ENCODE measurements at places on chromosomes 7 and 10.

DNA sequence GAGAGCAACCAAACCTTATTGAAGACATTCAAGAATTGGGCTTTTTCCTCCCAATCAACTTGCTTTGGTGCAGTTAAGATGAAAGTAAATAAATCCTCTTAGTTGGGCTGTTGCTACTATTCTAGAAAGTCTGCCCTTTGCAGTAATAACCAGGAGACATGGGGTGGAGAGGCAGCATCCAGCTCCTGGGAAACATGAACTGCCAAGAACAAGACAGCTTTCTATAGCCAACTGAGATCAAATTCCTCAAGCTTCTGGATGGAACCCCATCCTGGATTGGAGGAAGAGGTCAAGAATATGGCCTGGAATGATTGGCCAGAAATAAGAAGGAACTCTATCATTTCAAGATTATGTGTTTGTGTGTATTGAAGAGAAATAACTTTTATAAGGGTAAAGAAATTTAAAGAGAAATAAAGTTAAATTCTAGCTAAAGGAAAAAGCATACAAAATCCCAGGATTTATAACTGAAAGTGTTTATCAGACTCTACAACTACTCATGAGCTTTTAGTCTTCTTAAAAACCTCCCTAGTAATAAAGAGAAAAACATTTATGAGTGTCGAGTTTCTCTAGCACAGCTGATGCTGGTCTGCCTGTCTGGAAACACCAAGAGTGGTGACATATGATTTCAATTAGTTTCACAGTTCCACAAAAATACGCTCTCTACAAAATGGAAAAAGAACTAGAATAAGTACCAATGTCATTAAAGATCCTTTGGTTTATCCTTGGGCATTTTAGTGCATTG lies 70.1 kb upstream of the COL1A2 start:
- DNase-seq = no peak

DNA sequence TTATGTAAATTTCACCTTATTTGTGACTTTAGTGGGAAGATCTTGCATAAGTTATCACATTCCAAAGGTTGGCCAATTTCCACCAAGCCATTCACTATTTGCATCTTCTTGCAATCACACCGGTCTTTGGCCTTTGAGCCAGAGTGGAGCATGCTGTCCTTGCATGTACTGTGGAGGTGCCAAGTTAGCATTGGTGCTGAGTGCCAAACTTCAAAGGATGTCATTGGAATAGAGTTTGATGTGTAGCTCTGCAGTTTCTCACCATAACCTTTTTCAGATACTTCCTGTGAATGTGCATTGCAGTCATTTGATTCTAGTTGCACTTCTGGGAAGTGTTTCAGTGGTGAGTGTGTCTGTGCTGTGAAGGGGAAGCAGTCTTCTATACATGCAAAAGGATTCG lies 620.6 kb downstream of the SUGCT start:
- DNase-seq = no peak

- DNase-seq = peak; percentile 34
Observed at GRCh38 chr7:42831718-42832522, 80.0 kb downstream of the C7orf25 start.

- DNase-seq = no peak
Observed at GRCh38 chr7:124246262-124246863, 213.5 kb upstream of the TMEM229A start.

DNA sequence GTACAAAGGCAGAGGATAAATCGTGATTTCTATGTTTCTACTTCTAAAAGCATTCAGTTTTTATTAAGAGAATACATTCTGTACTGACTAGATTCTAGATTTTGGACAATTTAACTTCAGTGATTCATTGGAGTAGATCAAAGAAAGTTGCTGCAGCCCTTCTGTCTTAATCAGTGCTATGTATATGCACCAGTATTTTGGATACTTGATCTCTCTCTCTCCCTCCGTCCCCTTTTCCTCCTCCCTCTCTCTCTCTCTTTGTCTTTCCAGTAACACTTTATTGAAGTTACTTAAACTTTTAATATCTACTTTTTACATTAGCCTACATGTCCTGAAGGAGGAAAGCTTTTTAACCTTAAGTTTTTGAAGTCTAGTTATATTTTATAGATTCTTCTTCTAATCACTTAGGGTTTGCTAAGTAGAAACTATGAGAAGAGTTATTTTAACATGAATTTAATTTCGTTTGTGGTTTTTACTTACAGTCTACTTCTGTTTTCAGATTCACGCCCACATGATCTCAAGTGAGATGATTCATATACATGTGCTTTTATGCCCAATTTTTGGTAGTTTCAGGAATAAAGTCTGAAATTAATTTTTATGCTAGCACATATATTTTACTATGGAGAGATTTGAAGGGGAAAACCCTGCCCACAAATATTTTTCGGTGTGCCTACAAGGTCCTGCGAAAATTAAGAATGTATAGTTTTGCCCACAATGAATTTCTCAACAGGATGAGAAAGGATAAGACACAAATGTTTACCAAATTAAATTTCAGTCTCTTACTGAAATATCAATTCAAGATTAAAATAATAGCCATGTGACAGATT lies 9.1 kb downstream of the MDFIC start:
- no peak for DNase-seq

GRCh38 chr10:96720422-96721206 lies at the start of gene PIK3AP1:
Gene PIK3AP1, minus strand, starts transcription at chr10:96720514. Its CDS starts 120 bp downstream, at chr10:96720394.
- DNase-seq = no peak

DNA sequence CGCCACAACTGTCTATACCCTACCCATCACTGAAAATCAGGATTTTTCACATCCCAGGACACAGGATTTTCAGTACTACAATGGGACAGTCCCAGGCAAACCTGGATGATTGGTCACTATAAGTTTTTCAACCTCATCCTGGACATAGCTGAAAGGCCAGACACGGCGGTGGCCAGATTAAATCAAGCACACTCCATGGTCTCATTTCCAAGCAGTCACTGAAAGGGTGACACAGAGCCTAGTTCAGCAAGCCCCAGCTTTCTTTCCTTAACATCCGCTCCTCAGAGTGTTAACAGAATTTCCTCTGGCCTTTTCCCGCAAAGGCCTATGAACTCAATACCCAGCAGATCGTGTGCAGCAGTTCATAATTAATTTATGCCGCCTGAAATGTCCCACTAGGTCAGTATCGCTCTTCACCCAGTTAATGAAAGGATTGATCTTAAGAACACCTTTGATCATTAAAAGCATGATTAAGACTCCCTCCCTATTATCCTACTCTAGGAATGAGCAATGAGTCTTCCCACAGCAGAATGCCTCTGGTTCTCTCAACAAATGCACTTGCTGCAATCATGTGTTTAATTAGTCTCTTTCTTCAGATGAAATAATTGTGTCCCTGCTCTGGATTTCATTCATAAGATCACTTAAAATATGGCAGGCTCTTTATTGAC lies 104.0 kb upstream of the NANOS1 start:
- no peak for DNase-seq

DNA sequence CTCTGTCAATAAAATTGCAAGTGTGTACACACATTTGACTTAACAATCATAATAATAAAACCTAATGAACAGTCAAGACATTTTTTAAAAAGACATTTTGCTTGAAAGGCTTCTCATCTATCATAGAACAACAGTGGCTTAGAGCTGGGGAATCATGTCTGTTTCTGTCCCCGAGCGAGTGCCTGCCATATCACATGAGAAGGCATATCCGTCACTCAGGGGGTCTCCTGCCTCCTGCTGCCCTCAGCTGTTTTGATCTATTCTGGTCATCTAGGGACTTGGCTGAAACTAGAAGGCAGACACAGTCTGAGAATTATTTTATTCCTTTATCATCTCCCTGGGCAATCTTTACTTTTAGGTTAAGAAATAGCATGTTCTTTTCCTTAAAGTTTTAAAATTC lies 278.7 kb upstream of the KLF6 start:
- no peak for DNase-seq

- no peak for DNase-seq
Observed at GRCh38 chr10:29617880-29618340, 16.9 kb downstream of the SVIL start.

DNA sequence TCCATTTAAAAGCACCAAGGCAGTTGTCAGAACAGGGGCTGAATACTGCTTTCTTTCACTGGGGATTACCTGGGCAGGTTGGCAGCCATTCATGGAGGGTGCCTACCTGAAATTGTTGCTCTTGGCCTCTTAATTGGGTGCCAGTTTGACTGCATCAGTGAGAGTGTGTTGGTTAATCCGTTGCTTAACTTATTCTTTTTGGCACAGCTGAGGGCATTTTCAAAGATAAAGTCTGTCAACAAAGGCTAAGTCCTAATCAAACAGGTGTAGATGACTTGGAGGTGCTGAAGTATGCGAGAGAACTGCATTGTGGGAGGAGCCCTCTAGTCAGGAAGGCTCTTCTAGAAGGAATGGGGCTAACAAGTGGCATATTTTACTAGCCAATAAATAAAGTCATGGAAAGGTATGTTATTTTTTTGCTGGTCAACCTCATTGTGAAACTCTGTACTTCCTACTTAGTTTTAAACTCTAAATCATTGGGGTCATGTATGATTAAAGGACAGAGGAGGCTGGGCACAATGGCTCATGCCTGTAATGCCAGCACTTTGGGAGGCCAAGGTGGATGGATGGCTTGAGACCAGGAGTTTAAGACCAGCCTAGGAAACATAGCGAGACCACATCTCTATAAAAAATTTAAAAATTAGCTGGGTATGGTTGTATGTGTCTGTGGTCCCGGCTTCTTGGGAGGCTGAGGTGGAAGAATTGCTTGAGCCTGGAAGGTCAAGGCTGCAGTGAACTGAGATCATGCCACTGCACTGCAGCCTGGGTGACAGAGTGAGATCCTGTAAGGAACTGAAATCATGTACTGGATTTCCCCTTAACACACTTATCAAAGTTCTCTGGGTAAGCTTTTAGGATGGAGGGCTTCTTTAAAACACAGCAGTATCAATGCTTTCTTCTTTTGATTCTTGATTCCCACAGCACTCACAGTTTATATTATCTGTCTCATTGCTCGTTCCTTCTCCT lies 134.1 kb downstream of the LRMDA start:
- DNase-seq = no peak

All from cerebellar cortex (tissue), 1 donor.